Non-pigmented ciliary epithelial cell (primary cell): ENCODE measurements at places on chromosomes 2 and 18.

GRCh38 chr2:49219741-49220140 lies 65.4 kb upstream of the FSHR start:
- DNase-seq, result no peak

GRCh38 chr2:69572641-69573040 lies 70.9 kb downstream of the AAK1 start:
- DNase-seq, result no peak

GRCh38 chr2:152005607-152006006 lies 93.2 kb downstream of the CACNB4 start:
- no peak for DNase-seq

GRCh38 chr2:134175834-134176233 lies 78.0 kb upstream of the MGAT5 start:
- DNase-seq, result no peak

DNA sequence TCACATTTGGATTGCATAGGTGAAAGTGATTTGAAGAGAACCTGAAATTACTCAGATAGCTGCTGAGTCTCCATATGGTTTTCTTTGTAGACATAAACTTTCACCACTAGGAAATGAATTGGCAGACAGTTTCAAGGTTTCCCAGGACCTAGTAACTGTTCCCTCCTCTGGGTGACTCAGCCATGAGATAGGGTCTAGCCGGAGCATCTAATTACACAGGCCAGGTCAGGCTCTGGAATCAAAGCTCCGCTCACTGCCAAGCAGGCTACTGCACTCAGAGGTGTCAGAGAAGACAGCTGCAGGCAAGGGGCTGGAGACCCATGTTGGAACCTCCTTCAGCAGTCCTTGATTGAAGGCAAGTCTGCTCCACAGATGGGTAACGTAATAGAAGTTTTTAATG lies 429.2 kb downstream of the TNS1 start:
- DNase-seq, result peak; percentile 11

DNA sequence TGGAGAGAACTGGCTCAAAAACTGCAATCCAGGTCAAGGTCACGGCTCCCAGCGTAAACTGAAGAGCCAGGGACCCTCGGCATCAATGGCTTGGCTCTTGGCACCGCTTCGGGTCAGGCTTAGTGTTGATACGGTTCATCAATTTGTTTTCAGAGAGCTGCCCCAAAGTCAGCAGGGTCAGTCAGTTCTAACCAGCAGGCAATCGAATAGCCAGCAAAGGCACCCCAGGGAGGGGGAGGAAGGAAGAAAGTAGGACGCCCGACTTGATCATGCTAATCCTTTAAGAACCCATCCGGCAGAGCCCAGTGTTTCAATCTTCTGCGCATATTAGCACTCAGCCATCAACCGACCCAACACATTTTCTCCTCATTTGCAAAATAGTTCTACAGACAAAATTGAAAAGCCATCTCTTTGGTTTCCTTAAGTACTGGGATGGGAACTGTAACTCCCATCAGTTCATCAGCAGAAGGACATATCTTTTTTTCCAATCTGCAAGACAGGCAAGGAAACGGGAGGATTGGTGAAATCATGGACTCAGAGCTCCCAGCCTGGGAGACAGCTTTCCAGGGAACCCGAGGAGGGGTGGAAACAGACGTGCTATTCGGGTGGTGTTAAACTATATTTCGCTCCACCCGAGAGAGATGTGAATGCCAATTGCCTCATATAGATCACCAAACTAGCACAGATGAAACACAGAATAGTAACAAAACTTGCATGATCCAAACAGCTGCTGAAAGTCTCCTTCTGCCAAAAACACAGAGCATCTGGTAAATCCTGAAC lies 40.7 kb upstream of the CABLES1 start:
- DNase-seq, result no peak
